Placental pericyte (primary cell): ENCODE measurements at places on chromosomes 5 and 9. TPM values are rescaled to one million over a fixed set of nuclear protein-coding genes. Genes with fewer than 3 reads are reported as not detected.

F12 gene
- total RNA-seq: 0.22 and 0.57 TPM in 2 replicates

DMRTA1 gene
- total RNA-seq: 0.66 and 1.0 TPM in 2 replicates

PCDHGA5 gene
- total RNA-seq: 1.5 and 1.9 TPM in 2 replicates

PCDHB9 gene
- total RNA-seq: 0.14 TPM in 1 of 2 replicates, not detected in the other

CYLC2 gene
- not detected in 2 replicates for total RNA-seq

EDIL3 gene
- 8.1 and 54.3 TPM in 2 replicates for total RNA-seq

GRK6 gene
- 35.9 and 47.4 TPM in 2 replicates for total RNA-seq

C5orf52 gene
- not detected in 2 replicates for total RNA-seq

TMEM215 gene
- not detected in 2 replicates for total RNA-seq

TNFSF15 gene
- total RNA-seq: 17.5 and 40.2 TPM in 2 replicates

CCDC192 gene
- not detected in 2 replicates for total RNA-seq

PCDHGA10 gene
- total RNA-seq: 13.2 and 14.0 TPM in 2 replicates

ARID3C gene
- 0.22 TPM in 1 of 2 replicates, not detected in the other for total RNA-seq

LCN9 gene
- not detected in 2 replicates for total RNA-seq

TIGD6 gene
- 7.6 and 7.7 TPM in 2 replicates for total RNA-seq

KCNT1 gene
- not detected in 2 replicates for total RNA-seq

PSAT1 gene
- 75.0 and 119 TPM in 2 replicates for total RNA-seq

PCDHGA4 gene
- total RNA-seq: 5.0 and 6.1 TPM in 2 replicates

PRLR gene
- total RNA-seq: 0.22 and 4.7 TPM in 2 replicates

MSMP gene
- total RNA-seq: not detected in 2 replicates
